CD4-positive, alpha-beta T cell treated with Interleukin-15 for 1 hour (primary cell): ENCODE measurements at places on chromosomes 6 and 20.
A peak's percentile ranks its signal among the peaks of the same experiment; 100 is the strongest.

DNA sequence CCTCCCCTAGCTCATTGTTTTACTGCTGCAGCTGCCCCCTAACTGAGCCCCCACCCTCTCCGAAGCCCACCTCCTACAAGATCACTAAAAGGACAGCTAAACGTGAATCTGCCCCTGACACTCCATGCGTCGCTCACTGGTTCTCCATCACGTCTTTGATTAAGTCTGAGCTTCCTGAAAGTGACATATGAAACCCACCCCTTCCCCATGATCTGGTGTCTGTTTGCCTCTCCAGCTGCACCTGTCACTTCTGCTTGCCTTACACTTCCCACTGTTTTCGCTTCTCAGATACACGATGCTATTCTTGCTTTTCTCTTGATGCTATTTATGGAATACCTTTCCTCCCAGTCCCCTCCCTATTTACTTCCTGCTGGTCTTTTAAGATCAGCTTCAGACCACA lies 8.0 kb upstream of the PERP start:
- no peak for DNase-seq

GRCh38 chr6:144602523-144603180 lies 317.5 kb downstream of the UTRN start:
- DNase-seq, result no peak

GRCh38 chr20:58569241-58570125 lies 54.3 kb upstream of the APCDD1L start:
- no peak for DNase-seq

- no peak for DNase-seq
Observed at GRCh38 chr6:14863902-14864850, 381.7 kb upstream of the JARID2 start.

DNA sequence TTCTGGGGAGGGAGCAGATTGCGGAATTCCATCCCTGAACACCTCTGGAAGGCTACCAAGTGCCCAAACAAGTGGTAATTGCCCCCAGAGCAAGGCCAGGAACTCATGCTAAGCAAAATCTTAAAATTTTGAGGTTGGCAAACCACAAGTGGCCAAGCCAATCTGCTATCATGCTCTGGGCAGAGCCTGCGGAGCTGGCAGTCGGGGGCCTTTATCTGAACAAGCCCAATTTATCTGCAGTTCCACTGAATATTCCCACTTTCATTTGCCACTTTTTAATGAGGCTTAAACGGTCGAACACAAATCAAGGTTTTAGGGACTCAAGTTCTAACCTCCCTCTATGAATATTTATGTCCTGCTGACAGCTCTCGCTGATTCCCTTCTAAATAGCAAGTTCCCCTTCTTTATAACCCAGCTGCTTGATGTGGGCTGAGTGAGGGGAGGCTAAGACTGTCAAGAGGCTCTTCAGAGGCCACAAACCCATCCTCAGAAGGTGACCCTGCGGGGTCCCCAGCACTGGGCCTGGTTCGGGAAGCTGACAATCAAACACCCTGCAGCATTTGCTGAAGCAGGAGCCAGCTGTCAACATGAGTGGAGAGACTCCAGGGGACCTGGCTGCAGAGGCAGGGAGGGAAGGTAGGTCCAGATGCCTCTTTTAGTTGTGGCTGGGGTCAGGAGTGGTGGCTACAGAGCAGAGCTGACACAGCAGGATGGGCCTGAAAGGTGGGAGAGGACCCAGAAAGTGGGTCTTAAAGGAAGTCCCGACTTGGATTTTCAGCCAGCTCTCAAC lies 11.9 kb downstream of the CCDC167 start:
- DNase-seq, result no peak

GRCh38 chr20:47455133-47456040 lies 46.3 kb upstream of the NCOA3 start:
- DNase-seq, result no peak

DNA sequence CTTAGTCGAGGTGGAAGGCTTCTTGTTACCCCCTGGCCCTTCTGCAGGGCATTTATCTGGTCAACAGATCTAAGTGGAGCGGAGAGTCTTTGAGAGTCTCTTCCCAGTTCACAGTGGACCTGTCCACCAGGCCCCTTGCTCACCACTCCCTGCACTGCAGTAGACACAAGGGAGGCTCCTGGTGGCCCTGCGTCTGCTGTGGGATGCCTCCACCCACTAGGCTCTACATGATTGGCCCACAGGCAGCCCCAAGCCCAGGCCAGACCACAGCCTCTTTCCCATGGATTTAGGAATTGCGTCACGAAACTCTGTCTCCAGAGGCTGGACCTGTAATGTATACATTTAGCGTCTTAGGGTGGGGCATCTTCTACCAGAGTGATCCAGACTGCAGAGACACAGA lies 28.4 kb downstream of the TBC1D7 start:
- no peak for DNase-seq

GRCh38 chr20:62760471-62760855 lies 35.8 kb upstream of the MRGBP start:
- no peak for DNase-seq

- no peak for DNase-seq
Observed at GRCh38 chr20:8432435-8433148, 300.5 kb downstream of the PLCB1 start.

DNA sequence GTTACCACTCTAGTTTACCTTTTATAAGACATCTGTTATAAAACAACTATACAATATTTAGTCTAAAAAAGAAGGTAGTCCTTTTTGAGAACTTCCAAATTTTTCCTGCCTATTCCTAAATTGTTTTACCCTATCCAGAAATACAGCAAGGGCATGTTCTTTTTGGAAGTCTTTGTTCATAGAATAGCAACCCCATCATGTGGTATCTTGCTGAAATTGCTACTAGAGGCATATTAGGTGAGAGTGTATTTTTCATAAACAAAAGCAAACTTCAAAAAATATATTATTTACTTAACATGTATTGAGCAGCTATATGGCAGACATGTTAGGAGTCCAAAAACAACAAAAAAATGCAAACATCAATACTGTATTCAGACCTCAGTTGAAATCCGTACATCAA lies 371.8 kb upstream of the NRSN1 start:
- no peak for DNase-seq

DNA sequence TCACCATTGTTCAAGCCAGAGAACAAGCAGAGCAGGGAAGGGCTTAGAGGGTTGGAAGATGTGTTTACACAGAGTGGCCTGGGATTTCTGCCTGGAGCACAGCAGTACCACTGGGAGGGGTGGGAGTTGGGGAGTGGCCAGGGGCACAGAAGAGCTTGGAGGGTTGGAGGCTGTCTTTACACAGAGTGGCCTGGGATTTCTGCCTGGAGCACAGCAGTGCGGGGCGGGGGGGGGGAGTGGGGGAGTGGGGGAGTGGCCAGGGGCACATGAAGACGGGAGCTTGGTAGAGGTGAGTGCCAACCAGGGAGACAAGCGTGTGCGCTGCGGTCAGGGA lies 50.9 kb downstream of the WDR27 start:
- DNase-seq, result no peak

- no peak for DNase-seq
Observed at GRCh38 chr6:43604174-43604573, 24.9 kb downstream of the GTPBP2 start.

DNA sequence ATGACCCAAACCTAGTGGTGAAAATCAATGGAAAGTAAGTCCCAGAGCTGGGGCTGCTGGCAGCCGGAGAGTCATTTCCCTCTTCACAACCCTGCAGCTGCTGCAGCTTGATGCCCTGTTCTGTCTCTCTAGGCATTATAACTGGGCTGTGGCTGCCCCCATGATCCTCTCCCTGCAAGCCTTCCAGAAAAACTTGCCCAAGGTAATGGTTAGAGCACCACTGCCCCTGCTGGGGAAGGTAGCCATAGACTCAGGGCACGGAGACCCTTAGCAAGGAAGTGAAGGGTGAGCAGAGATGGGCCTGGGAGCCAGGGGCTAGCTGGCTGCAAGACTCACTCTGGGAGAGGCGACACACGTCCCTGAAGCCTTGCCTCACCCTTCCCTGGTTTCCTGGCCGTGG lies 12.0 kb downstream of the LPIN3 start:
- DNase-seq, result no peak

GRCh38 chr6:66851930-66852329 lies 1144.9 kb upstream of the EYS start:
- no peak for DNase-seq

GRCh38 chr20:46642265-46642968 lies 8.8 kb downstream of the SLC13A3 start:
- no peak for DNase-seq

GRCh38 chr6:108609276-108609769 lies 48.6 kb downstream of the FOXO3 start:
- no peak for DNase-seq

GRCh38 chr20:62143957-62144825 lies 622 bp downstream of the SS18L1 start:
- peak; percentile 39 for DNase-seq

- no peak for DNase-seq
Observed at GRCh38 chr20:19473922-19474286, 261.5 kb downstream of the SLC24A3 start.

- no peak for DNase-seq
Observed at GRCh38 chr20:52895235-52895634, 76.9 kb upstream of the TSHZ2 start.

DNA sequence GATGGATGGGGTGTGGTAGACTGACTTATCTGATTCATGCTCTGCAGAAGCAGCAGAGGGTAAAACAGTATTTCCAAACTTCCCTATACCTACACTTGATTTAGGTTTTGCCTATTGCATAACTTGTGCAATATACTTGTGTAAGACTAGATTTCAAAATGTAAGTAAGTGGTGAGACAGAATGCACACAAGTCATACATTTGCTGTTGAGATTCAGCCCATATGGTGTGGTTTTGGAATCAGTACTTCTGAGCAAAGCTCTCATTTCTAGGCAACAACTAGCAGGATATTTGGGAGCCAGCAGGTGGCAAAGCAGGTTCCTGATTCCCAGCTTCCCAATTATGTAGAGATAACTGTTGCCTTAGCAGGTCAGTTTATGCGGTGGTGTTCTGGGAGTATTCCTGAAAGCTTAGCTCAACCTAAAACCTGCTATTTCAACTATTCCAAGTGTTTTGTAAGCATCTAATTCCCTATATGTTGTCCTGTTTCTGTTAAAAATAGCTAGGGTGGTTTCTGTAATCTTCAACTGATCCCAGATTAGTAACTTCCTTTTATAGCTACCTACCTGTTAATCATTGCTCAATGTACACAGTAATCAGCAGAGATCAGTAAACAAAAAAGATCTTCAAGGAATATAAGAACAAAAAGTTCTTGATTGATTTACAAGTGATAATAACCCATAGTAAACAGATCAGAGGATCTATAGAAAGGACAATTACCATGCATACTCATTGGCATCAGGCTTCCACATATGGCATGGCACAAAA lies 8.5 kb upstream of the FABP7 start:
- DNase-seq, result no peak

- DNase-seq, result no peak
Observed at GRCh38 chr6:41763470-41763869, 16.2 kb downstream of the FRS3 start.

DNA sequence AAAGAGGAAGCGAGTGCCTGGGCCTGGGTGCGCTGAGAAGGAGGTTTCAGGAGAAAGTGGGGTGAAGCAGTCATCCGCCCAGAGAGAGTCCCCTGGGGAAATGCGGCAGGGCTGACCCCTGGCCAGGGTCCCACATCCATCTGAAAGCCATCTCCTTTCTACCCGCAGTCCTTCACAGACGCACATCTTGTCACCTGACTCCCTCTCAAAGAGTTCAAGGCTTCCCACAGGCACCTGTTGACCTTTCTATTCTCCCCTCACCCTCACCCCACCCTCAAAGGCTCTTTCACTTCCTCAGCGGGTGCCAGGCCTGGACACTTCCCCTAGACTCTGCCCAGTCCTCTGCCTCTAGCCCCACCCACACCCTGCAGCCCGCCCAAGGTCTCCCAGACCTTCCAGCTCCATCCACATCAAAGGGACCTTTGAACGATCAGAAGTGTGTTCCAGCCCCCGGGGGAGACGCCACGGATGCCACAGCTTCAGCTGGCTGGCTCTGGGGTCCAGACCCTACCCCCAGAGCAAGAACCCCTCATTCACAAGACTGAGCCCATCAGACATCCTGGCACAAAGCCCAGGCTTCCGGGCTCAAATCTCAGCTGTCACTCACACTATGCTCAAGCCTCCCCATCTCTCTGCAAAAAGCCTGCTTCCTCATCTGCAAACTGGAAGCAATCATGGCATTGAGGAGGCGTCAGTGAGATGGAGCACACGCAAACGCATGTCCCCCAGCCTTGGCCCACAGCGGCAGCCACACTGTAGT lies 2.1 kb downstream of the CTSZ start:
- DNase-seq, result peak; percentile 88

- peak; percentile 67 for DNase-seq
Observed at GRCh38 chr6:15901141-15902115, 227.5 kb upstream of the MYLIP start.

DNA sequence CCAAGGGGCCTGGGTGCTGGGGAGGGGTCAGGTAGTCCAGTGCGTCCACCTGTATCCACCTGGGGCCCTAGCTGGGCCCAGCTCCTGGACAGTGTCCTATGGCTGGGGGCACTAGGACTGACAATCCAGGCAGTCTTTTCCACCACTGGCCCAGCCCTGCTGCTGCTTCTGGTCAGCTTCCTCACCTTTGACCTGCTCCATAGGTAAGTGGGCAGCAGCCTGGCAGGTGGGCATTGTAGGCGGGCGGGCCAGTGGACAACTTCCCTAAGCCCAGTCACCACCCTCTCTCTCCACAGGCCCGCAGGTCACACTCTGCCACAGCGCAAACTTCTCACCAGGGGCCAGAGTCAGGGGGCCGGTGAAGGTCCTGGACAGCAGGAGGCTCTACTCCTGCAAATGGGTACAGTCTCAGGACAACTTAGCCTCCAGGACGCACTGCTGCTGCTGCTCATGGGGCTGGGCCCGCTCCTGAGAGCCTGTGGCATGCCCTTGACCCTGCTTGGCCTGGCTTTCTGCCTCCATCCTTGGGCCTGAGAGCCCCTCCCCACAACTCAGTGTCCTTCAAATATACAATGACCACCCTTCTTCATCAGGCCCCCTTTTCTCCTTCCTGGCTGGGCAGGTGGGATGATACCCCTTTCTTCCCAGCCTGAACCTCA lies 584 bp downstream of the C20orf141 start:
- DNase-seq, result no peak

DNA sequence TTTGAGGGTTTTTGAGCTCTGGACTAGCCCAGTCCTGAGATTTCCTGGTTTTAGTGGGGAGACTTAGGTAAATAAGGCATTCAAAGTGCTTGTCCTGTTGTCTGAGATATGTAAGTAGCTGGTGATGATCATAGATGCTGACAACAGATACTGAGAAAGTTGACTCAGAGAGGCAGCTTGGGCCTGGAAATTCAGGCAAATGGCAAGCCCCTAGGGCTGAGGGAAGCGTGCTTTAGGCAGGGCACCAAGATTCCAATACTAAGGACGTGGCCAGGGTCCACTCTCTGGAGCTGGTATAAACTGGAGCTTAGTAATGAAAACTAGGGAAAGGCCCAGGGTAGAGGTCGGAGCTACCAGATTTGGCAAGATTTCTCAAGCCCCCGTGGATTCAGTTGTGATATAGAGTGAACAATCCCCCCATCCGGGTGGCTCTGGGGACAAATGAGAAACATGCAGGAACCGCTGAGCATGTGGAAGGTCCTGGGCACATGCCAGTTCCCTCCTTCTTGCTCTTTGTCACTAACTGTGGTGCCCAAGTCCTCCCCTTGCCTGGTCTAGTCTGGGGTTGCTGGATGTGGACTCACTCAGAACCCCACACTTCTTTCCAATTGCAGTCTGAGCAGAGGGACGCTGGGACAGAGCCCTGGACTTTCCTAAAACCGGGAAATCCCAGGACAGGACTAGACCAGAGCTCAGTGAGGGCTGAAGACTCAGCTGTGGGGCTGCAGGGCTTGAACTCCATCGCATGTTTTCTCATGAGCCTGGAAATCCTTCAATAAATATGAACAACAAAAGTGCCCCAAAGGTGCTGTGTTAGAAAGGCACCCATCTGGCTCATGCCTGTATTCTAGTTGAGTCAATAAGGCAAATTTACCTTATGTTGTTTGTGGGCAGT lies 10.3 kb downstream of the SLC22A3 start:
- no peak for DNase-seq
